ENCODE measurements at places on chromosomes 4 and X. TPM values are rescaled to one million over a fixed set of nuclear protein-coding genes. Genes with fewer than 3 reads are reported as not detected.

The MAOB gene
- total RNA-seq, result not detected

The HSD17B13 gene
- 0.48 TPM for total RNA-seq

The STPG2 gene
- total RNA-seq, result not detected

The CXCL11 gene
- not detected for total RNA-seq

The NOX1 gene
- total RNA-seq, result not detected

The RHOH gene
- 187 TPM for total RNA-seq

The MAP3K15 gene
- 0.30 TPM for total RNA-seq

The TSPAN6 gene
- 0.17 TPM for total RNA-seq

The FAM241A gene
- 1.9 TPM for total RNA-seq

The CT45A7 gene
- total RNA-seq, result not detected

The CETN2 gene
- 7.3 TPM for total RNA-seq

The SSX4B gene
- total RNA-seq, result not detected

The HSFX4 gene
- not detected for total RNA-seq

The TREX2 gene
- 2.2 TPM for total RNA-seq

The OTUD5 gene
- total RNA-seq, result 62.4 TPM

The FGF16 gene
- not detected for total RNA-seq

The CTAG2 gene
- 17.1 TPM for total RNA-seq

The PRDX4 gene
- total RNA-seq, result 18.8 TPM

The FDCSP gene
- total RNA-seq, result not detected

The ARSH gene
- total RNA-seq, result not detected

The NPY1R gene
- total RNA-seq, result not detected

The RHOXF2B gene
- not detected for total RNA-seq

The XK gene
- 0.08 TPM for total RNA-seq

The HPGD gene
- 10.7 TPM for total RNA-seq

The OPRPN gene
- not detected for total RNA-seq

The TBC1D8B gene
- total RNA-seq, result 1.4 TPM

The MEPE gene
- total RNA-seq, result not detected

The SFRP2 gene
- not detected for total RNA-seq

The GYPE gene
- total RNA-seq, result 3.0 TPM

The RADX gene
- total RNA-seq, result 9.8 TPM

The AFM gene
- total RNA-seq, result not detected

The TRIM2 gene
- total RNA-seq, result 0.75 TPM

The MXD4 gene
- 33.2 TPM for total RNA-seq

The CFAP99 gene
- 0.11 TPM for total RNA-seq

Measured in activated naive CD8-positive, alpha-beta T cell treated with anti-CD3 and anti-CD28 coated beads, Interleukin-2, amount 10 ng/mL, durations not matched to agents 7 days and 5 days (primary cell).